ENCODE measurements at places on chromosomes 6 and 20.

DNA sequence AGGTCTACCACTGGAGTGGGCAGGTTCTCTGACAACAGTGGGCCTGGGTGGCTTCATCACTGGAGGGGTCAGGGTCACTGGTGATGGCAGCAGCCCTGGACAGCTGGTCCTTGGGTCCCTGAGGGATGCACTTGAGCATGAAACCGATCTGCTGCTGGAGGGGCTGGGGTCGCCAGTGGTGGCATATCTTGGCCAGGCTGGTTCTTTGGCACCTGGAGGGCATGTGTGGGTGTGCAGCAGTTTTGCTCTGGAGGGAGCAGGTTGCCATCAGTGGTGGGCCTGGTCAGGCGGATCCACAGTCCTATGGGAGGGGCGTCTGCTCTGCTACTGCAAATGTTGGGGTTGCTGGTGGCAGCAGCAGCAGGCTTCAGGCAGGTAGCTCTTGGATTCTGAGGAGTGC is 117.0 kb downstream of the AIG1 start:
- no peak for DNase-seq

DNA sequence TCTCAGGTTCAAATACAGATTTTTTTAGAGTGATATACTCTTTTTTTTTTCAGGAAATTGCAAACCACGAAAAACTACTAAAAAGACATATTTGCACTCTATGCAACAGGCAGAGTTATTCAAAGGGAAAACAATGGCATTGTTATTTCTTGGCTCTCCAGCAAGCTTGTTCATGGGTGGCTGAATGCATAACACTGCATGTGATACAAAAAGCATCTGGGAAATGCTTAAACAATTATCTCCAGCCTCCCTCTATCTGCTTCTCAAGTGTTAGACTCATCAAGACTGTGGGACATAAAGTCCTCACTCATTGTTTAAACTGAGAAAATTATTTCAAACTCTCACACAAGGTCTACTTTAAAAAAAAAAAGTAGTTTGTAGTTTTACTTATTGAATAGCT is 7.3 kb upstream of the COL12A1 start:
- no peak for DNase-seq

GRCh38 chr20:694496-694895 is 18.9 kb upstream of the SCRT2 start:
- DNase-seq: no peak

GRCh38 chr6:56374841-56375369 is 127.5 kb upstream of the COL21A1 start:
- DNase-seq: peak; percentile 54
